ENCODE measurements at places on chromosomes 7 and 10.

DNA sequence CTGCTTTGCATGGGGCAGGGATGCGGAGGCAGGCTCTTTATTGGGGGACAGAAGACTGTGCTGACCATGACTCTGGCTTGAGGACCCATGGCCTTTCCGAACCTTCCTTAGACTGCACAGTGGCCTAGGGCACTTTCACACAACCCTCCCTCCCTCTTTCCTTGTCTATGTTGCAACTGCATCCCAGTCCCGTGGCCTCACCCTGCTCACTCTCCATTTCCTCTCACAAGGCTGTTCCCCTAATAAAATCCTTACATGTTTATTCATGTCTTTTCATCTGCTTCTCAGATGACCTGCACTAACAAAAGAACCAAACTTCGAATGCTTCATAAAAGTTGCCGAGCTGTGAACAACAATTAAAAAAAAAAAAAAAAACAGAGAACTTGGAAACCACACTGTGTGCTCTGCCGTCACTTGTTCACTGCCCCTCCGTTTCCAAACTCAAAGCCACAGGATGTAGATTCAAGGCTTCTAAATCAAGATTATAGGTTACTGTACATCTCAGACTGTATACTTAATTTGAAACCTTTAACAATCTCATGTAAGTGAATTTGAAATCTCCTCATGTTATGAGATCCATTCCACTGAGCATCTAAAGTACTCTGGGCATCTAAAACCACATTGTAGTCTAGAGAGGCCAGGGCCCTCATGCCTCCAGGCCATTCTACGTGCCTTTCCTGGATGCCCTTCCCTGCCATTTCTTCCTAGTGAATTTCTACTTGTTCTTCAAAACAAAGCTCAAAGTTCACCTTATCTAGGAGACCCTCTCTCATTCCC is 265.9 kb downstream of the SNX13 start:
- no peak for DNase-seq

GRCh38 chr7:143362131-143363015 is at the start of gene FAM131B:
TSS of gene FAM131B (minus strand) at chr7:143362713. CDS start at chr7:143362603, 110 bp downstream.
- no peak for DNase-seq

- DNase-seq, result no peak
These were observed 51.3 kb upstream of the VIPR2 start for GRCh38 chr7:159195946-159196345.

GRCh38 chr7:27091941-27092818 is 3.6 kb downstream of the HOXA1 start:
- no peak for DNase-seq

GRCh38 chr10:116722736-116723427 is 19.5 kb downstream of the HSPA12A start:
- DNase-seq, result no peak

- DNase-seq, result no peak
These were observed 125.3 kb downstream of the SEC23IP start for GRCh38 chr10:120017733-120018417.

- no peak for DNase-seq
These were observed 19.5 kb upstream of the CARD11 start for GRCh38 chr7:3063016-3063753.

GRCh38 chr7:22990588-22990949 is 23.4 kb downstream of the HYCC1 start:
- DNase-seq, result no peak

DNA sequence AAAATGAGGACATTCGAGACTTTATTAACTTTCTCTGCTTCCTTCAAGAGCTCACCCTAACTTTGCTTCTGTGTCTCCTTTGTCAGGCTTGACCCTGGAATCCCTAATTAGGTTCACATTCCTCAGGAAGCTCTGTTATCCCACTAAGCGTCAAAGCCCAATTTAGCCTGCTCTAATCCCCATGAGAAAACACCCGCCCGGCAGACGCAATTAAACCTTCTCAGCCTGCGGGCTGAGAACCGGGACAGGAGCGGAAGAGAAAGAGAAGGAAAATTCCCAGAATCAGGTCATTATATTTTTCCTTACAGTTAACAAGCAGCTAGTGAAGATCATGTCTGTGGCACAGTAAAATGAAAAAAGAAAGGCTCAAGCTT is 93.0 kb downstream of the TNS3 start:
- DNase-seq, result no peak

DNA sequence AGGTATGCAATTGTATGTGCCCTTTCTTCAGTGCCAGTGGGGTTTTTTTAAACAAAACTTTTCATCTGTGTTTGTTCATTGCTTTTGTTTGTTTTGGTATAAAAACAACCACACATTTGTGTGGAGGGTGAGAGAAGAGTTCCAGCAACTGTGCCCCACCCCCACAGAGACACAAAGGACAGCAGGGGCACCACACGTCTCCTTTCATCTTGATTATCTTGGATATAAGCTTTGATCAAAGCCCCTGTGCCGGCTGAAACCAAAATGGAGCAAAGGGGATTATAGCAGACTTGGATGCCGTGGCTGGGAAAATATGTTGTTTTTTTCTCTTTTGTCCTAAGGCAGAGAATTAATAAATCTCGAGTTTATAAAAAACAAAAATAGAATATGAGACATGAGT is 111.8 kb upstream of the RSU1 start:
- no peak for DNase-seq

DNA sequence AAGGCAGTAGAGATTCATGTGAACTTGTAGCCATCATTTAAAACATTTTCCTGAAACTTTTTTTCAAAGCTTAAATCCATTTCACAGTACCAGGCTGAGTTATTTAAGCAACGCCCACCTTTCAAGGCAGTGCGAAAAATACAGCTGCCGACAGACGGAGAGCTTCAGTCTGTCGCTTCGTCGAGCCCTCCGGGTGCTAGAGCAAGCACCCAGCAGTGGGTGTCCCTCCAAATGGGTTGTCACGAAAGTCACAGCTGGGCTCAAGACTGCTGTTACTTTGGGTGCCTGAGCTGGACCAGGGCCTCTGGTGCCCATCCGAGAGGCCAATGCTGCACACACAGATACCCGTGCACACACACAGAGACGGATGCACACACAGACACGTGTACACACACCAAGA is 135.6 kb downstream of the TCERG1L start:
- no peak for DNase-seq
